Activated CD4-positive, alpha-beta T cell treated with anti-CD3 and anti-CD28 coated beads, Interleukin-2, Interleukin-6, amounts not matched to agents 100 ng/mL and 50 ng/mL, durations not matched to agents 16 hours and 8 hours (primary cell): ENCODE measurements at places on chromosomes 5 and 9.
A peak's percentile ranks its signal among the peaks of the same experiment; 100 is the strongest.

GRCh38 chr9:115951977-115952376 is 201.6 kb upstream of the PAPPA start:
- DNase-seq = no peak

- DNase-seq = peak; percentile 57
These were observed 2.9 kb downstream of the DNAJB5 start for GRCh38 chr9:34992376-34992951.

GRCh38 chr5:493119-493701 is 31.0 kb downstream of the SLC9A3 start:
- no peak for DNase-seq

DNA sequence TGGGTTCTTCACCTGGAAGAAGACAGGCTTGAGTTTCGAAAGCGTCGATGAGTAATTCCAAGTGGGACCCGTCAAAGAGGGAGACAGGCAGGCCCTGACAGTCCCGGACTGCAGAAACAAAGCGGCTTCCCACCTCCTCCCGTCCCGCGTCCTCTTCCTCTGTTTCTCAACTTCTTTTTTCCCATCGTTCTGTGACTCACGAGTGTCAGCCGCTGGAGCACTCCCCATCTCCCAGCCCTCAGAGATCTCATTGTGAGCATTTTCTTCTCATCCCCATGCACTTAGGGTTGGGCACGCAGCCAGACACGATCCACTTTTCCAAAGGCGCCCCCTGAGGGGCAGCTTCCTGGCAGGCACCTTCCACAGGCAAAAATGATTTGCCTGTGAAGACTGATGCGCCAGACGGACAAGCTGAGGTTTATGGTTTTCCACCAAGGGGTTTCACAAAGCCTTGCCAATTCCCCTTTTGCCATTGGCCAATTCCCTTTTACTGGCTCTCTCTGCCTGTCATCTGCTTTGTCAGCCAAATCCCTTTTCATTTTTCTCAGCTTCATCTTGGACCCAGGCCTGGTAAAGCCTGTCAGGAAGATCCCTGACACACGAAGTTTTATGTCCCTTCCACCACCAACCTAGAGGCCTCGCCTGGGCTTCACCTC is 86.5 kb upstream of the ANKRD55 start:
- DNase-seq = no peak

DNA sequence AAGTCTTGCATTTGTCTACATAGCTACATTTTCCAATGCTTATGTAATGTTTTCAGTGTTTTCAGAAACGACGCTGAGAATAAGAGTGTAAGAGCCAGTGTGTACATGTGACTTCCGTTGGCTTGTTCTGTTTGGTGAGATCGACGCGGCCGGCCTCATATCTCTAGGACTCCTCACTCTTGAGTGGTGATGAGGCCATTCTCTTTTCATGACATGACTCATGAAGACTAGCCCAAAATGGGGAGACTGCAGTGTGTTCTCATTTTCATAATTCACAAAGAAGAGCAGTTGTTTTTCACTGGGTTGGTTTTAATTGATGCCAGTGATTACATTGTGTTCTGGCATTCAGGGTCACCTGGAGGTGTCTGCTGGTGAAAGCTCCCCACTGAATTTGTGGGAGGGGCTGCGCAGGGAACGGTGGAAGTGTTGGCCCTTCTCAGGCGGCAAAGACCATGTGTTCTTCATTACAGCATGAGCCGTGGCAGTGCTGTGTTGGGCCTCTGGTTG is 131.5 kb upstream of the OTULINL start:
- DNase-seq = peak; percentile 46

DNA sequence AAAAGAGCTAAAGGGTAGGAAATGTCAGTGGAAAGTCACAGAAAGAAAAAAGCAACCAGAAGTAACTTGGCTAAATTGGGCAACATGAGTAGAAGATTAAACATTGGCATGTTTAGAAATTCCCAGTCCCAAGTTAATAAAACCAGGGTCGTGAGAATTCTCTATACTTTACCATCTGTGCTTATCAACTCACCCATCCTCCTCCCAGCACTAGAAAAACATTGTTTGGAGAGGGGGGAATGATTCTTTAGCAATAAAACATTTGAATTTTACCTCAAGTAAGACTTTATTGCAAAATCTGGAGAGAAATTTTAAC is 79.6 kb downstream of the PRKACG start:
- no peak for DNase-seq

GRCh38 chr9:86772635-86772993 is 174.7 kb downstream of the GAS1 start:
- DNase-seq = no peak

DNA sequence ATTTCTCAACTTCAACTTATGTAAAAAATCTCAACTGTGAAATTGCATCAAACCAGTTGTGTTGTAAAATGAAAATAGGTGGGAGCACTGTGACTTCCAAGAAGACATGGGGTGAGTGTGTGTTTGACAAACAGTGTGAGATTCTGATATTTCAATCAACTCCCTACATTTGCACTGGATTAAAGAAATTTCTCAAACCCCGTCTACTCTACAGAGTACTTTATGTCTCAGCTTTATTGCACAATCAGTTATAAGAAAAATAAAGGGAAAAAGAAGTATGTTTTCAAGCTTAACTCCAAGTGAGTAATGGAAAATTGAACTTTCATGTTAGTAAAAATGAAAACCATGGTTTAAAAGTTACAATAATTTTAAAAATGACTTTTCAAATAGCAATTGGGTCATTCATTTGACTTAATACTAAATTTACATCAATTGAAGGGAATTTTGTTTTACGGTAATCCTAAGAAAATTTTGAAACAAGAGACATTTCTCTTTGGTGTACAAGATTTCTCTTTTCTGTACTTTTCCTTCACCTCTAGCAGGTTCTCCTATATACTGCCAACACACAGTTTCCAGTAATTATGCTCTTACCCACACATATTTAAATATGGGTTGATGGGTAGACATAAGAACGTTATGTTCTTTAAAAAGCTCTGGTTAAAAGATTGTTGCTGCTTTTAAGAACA is 80.3 kb downstream of the CDO1 start:
- no peak for DNase-seq

DNA sequence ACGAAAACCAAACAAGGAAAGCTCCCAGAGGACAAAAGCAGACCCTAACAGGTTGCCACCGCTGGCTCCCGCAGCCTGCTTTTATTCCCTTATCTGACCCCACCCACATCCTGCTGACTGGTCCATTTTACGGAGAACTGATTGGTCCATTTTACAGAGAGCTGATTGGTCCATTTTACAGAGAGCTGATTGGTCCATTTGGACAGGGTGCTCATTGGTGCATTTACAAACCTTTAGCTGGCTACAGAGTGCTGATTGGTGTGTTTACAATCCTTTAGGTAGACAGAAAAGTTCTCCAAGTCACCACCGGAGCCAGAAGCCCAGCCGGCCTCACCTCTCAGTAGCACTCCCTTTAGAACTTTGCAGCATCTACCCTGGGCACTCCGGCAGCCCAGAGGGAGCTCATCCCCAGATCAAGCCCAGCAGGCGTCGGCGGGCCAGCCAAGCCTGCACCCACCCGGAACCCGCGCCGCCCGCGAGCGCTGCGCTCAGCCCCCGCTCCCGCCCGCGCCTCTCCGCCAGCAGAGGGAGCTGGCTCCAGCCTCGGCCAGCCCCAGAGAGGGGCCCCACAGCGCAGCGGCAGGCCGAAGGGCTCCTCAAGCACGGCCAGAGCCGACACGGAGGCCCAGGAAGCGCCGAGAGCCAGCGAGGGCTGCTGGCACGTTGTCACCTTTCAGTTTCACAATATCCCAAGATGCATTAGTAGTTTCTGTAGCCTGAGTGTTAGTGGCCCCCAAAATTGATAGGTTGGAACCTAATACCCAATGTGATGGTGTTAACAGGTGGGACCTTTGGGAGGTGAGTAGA is 35.3 kb upstream of the CLPTM1L start:
- DNase-seq = peak; percentile 60

GRCh38 chr9:70563431-70564204 is 149.2 kb upstream of the KLF9 start:
- peak; percentile 91 for DNase-seq

GRCh38 chr5:151434570-151435237 is 12.7 kb upstream of the SLC36A1 start:
- DNase-seq = no peak

DNA sequence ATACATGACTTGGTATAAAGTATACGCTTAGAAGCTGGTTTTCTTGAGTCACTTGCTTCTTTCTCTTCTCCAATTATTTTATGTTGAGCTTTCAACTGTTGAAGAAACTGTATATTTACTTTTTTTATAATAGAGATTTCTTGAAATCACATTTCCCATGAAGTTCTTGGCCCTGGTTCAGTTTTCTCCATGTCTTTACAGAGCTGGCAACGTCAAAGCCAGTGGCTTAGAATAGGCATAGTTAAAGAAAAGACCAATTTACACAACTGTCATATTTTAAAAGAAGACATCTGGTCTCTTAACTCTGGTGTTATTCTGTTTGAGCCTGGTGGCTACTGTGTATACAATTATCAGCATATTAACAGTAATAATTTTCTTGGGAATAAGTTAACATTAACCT is 1249.3 kb downstream of the CDH12 start:
- DNase-seq = no peak
